A673 (cell line): ENCODE measurements at places on chromosomes 1 and 21.

DNA sequence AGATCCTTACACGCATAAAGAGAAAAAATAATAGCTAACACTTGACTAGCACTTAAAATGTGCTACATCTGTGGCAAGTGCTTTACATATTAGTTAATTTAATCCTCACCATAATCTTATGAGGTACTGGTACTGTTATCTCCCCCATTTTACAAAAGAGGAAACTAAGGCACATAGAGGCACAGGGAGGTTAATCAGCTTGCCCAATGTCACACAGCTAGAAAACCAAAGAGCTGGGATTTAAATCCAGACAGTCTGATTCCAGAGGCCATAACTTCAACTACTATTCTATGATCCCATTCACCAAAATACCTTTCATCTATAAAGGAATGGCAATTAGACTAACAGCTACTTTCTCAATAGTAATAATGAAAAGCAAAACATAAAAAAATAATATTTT lies 11.7 kb downstream of the SPOCD1 start:
- no peak for DNase-seq

DNA sequence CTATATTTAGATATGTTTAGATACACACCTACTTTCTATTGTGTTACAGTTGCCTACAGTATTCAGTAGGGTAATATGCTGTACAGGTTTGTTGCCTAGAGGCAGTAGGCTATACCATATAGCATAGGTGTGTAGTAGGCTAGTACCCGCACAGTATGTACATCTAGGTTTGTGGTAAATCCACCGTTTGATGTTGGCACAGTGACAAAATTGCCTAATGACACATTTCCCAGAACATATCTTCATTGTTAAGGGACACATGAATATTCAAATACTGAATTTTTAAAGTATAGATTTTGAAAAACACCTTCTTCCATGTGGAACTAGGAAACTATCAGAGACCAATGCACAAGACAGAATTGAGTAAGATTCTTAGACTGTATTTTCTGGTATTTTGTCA lies 22.6 kb upstream of the PDC start:
- no peak for DNase-seq

GRCh38 chr1:82466416-82466815 lies 665.7 kb downstream of the ADGRL2 start:
- no peak for DNase-seq

DNA sequence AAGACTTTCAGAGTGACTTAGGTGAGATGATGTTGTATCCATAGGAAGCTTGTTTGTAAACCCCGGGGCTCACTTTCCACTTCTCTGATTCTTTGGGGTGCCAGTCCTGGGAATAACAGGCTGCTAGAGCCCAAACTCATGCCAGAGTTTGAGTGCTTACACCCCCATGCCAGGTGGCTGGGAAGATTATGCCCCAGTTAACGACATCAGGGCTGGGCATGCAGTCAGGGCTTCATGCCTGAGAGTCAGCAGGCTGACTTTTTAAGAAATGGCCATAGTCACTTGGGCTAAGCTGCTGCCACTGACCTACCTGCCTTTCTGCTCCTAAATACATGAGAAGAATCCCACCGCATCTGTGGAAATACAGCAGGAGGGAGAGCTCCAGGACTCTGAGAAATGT lies 425.6 kb upstream of the VAMP3 start:
- DNase-seq = no peak

GRCh38 chr1:228377664-228378089 lies 29.0 kb downstream of the TRIM11 start:
- no peak for DNase-seq

DNA sequence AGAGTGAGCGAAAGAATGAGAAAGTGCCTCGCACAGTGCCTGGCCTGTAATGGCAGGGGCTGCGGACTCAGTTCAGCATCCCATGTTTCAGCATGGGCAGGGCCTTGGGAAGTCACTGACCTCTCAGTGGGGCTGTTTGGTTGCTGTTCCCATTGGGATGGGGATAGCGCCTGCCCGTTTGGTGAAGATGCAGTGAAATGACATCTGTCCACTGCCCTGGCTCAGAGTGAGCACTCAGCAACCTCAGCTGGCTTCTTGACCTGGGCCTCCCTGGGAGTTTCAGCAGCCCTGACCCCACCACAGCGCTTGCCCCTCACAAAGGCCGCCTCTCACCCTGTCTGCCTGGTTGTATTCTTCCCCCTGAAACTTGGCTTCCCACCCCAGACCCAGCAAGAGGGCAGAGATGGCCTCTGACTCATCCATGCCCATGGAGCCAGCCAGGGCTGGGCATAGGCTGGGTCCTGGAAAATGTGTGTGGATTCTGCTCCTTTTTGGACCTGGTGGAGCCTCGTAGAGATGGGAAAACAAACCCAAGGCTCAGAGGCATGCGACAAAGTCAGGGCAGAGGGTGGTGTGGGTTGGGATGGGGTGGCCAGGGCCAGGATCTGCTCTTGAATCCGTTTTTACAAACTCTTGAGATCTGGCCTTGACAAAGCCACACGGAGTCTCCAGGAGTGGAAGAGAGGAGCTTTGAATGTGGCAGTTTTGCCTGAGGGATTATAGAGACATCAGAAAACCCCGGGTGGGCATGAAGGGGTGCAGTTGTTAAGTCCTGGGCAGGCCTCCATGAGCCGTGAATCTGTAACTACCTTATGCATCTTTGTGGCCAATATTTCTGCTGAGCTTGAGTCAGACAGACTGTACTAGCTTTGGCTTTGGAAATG lies 1.2 kb downstream of the XKR8 start:
- DNase-seq = no peak

DNA sequence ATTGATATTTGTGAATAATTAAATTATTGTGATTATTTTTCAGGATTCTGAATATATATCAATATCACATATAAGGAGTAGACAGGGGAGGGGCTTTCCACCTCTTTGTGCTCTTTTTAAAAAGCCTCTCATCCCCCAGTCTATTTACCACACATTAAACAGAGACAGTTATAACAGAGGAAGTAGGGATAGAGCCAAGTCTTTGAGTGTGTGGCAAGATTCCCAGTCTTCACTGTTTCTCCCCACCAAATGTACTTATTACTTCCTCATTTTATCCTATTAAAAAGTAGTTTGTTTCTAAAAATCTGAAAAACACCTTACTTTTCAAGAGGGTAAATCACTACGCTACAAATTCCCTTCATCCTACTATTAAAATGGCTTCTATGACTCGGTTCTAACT lies 46.7 kb downstream of the EPS15 start:
- DNase-seq = no peak

DNA sequence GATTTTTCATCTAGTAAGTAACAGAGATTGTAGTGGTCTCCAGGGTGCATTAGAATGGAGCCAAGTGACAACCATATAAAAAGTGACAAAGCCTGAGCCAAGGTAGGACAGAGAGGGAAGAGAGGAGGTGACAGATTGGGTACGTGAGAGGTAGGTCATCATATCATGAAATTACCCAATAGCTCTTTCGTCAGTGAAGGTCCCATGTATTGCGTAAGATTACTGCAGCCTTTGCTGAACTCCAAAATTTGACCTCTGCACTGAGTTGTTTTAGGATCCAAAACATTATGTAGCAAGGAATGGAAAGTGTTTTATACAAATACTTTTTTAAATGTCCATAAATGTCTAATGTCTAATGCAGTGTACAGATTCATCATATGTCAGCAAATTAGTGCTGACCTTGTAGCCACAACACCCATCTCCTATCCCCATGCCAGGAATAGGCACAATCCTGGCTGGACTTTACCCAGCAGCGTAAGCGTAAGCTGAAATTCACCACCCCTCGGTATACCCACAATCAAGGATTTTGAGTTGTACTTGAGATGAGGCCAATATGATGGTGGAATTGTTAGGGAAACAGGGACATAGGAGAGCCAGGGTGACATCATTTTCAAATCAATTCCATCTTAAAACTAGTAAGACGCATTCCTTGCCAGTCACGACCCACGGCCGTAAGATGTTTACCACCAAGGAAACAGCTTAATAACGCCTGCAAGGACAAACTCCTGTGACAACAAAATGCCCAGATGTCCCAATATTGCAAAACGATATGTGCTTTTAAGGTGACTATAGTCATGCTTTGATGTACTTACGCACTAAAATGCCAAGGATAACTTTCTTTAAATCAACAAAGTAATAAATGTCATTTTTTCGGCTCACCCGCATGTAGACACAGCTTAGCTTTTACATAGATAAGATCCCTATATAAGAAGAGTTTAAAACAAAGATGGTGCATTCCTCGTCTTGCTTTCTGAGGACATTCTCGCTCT lies 38.1 kb upstream of the GREM2 start:
- no peak for DNase-seq

GRCh38 chr1:199472018-199472417 lies 555.5 kb upstream of the NR5A2 start:
- DNase-seq = peak; percentile 59

DNA sequence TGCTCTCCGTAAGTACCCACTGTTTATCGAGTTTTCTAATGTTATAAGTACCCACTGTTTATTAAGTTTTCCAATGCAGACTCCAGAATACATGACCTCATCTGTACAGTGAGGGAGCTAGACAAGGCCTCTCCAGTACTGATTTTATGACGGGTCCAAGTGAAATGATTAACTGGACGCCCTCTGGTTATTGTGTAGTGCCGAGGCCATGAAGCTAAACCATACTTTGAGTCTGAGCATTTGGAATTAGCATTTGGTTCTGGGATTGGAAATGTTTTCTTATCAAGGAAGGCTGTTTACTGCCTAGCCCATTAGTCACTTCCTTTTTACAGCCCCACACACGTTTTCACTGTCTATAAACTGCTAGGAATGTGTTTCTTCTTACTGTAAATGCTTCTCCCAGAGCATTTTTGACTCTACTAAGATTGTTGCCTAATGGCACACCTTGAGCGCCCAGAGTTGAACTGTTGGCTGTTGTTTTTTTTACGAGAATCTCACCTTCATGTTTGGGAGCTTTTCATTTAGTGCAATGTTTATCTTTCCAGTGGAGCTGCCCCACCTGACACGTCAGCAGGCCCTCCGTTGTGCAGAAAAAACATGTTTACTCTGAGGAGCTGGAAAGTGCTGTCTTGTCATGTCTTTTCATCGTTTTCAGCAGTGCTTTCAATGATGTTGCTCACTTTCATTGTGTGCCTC lies 26.9 kb downstream of the SPATA46 start:
- peak; percentile 73 for DNase-seq
